ENCODE measurements at places on chromosomes 6 and 20.
A peak's percentile ranks its signal among the peaks of the same experiment; 100 is the strongest.

- no peak for DNase-seq
Observed at GRCh38 chr20:14507711-14508110, 170.3 kb upstream of the FLRT3 start.

GRCh38 chr20:58303547-58303946 is 6.0 kb upstream of the RAB22A start:
- DNase-seq: no peak

- DNase-seq: no peak
Observed at GRCh38 chr6:700490-700889, 7.6 kb upstream of the EXOC2 start.

DNA sequence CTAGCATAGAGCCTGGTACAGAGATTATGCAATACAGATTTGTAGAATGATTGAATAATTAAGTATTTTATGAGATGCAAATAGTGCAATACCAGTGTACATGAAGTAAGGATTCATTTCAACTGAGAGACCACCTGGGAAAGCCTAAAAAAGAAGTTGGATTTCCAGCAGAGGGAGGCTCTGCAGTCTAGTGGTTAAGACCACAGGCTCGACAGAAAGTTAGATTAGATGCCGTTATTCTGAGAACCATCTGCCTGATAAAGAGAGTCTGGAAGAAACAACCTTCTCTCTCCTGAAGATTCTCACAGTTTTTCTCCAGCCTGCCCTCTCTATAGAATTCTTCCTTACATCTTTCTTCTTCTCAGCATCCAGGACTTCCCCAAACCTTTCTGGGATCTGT is 13.6 kb upstream of the TNFRSF21 start:
- DNase-seq: no peak

GRCh38 chr20:62685781-62686555 is 22.7 kb upstream of the NTSR1 start:
- peak; percentile 39 for DNase-seq

- no peak for DNase-seq
Observed at GRCh38 chr6:135233686-135234491, 52.8 kb downstream of the MYB start.

DNA sequence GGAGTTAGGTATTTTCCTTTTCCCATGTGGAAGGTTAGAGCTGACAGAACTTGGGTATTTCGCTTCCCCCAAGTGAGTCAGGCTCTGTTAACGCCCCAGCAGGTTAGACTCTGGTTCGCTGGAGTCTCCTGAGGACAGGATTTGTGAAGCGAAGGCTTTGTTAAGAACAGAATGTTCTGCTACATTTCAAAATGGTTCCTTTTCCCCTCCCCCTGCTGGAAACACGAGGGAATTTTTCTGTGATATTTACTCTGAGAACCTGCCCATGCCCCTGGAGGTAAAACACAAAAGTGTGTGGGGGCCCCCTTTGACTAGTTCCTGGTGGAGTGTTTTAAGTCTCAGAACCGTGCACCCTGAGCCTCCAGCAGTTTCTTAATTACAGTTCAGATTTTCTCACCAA is 731.4 kb upstream of the CITED2 start:
- no peak for DNase-seq

GRCh38 chr6:132751828-132752227 is 5.9 kb downstream of the VNN2 start:
- DNase-seq: no peak

GRCh38 chr20:45918182-45918737 is 6.3 kb upstream of the PLTP start:
- DNase-seq: no peak

All from activated naive CD4-positive, alpha-beta T cell treated with anti-CD3 and anti-CD28 coated beads for 36 hours (primary cell).